ENCODE measurements at places on chromosomes 11 and 22.

DNA sequence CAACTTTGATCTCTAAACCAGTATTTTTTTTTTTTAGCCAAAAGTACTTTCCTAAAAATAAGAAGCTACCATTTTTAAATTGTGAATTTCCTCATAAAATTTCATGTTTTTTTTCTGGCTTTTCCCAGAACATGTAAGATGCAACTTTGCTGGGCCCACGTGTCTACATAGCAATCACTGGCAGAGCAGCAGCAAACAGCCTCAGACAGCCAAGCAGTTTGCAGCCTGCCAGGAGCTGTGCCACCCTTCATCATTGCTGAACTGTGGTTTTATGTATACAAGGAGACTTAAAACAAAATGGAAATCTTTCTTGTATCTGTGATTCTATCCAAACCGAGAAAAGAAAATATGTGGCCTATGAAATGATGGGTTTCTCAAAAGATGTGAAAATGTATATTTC is 110.2 kb downstream of the GRIA4 start:
- no peak for DNase-seq

GRCh38 chr22:48744283-48744641 is 1083.4 kb downstream of the BRD1 start:
- DNase-seq = no peak

DNA sequence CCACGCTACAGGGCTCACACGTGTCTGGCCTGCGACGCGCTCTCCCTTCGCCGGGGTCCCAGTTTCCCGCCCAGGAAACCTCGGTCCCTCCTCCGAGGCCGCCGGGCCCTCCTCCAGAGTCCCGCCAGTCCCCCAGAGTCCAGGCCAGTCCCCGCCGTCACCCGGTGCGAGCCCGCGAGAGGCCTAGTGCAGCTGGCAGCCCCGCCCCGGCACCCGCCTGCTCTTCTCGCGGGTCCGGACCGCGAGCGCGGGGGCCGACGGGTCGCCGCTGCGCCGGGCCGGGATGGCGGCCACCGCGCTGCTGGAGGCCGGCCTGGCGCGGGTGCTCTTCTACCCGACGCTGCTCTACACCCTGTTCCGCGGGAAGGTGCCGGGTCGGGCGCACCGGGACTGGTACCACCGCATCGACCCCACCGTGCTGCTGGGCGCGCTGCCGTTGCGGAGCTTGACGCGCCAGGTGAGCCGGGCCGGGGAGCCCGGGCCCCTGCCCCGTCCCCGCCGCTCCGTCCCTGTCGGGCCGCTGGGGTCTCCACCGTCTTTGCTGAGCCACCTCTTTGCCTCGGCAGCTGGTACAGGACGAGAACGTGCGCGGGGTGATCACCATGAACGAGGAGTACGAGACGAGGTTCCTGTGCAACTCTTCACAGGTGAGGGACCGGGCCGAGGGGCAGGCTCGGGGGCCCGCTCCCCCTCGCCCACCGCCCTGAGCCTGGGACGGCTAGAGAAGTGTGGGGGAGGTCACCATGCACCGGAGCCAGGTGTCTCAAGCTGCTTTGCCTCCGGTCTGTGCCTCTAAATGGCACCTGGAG is at the start of gene PTPMT1:
PTPMT1 (plus strand) TSS at position 260 of the 809 bp plus-strand sequence; CDS start at position 284, 24 bp downstream.
- peak; percentile 74 for DNase-seq

DNA sequence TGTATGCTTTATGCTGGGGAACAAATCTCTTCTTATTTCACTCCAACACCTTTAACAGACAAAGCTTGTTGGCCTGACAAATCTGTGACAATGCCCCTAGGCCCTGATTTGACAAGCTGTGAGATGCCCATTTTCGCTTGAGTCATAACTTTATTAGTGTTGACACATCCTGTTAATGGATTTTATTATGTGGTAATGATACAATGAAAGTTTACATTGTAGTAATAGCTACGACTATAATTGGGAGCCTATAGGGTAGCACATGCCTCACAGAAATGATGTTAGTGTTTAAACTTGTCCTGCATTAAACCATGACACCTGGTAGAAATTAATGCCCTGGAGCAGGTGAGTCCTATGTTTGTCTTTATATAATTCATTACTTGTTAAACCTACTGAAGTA is 3.3 kb upstream of the MMP10 start:
- no peak for DNase-seq

DNA sequence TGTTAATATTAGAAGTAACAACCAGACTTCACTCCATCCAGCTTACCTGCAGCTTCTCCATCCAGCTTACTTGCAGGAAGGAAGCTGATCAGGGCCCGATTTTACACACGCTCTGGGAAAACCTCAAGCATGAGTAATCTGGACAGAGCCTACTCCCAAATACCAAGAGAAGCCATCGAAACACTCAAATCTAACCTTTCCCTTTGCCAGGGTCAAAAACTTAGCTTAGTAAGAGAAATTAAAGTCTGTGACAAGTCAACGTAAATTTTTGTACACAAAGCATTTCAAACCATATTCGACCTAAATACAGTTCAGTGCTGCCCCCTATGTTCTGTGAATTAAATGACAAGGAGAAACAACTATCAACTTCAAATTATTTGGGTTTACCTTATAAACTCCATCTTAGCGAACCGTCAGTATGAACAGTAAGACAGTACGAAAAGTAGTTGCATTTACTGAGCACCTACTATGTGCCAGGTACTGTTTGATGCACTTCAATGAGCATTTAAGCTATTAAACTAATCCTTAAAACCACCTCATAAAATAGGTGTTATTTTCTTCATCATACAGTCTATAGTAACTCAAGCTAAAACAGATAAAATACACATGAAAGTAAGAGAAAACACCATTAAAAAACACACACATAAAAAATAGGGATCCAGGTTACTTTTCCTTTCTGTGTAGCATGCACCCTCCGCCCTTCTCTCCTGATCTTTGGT is 36.9 kb downstream of the ARFGAP3 start:
- peak; percentile 34 for DNase-seq

- DNase-seq = no peak
These were observed 88.2 kb downstream of the SWAP70 start for GRCh38 chr11:9752091-9752490.

DNA sequence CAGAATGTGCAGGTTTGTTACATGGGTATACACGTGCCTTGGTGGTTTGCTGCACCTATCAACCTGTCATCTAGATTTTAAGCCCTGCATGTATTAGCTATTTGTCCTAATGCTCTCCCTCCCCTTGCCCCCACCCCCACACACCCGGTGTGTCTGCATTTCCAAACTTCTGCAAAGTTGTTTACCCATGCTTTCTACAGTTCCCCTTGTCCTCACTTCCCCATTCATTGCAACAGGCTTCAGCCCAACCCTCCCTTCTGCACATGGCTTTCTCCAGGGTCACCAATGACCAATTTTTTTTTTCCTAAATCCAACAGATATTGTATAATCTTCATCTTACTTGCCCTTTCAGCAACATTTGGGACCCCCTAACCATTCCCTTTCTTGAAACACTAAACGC is 32.0 kb upstream of the NUP50 start:
- DNase-seq = no peak
